Stimulated activated CD8-positive, alpha-beta memory T cell treated with anti-CD3 and anti-CD28 coated beads, Interleukin-7, amount 100 ng/mL, for 1 hour (primary cell): ENCODE measurements at places on chromosomes 6 and 20.

GRCh38 chr6:134585517-134585873 lies 267.6 kb upstream of the SGK1 start:
- no peak for DNase-seq

DNA sequence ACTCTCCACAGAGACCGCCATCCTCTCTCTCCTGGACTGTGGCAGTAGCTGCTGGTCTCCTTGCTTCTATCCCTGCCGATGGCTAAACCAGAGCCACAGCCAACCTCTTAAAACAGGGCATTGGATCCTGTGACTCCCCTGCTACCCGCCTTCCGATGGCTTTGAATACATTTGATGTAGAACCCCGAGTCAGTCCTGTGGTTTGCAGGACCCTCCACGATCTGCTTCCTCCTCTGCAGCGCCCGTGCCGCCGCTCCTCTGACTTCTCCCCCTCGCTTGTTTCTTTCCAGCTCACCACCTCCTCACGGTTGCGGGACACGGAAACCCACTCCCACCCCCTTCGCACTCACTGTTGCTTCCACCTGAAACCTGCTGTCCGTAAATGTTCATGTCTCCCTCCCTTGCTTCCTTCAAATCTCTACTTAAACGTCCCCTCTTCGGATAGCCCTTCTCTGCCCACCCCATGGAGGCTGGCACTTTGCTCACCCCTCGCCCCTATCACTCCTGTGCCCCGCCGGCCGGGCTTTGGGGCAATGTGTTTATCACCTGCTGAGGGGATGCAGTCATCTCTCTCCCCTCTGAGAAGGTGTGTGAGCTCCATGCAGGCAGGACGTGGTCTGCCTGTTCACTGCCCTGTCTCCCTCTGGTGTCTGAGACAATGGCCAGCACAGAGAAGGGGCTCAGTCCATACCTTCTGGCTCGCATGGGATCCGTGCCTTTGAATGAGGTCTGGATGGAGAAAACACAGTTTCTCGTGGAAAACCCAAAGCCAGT lies 67.8 kb downstream of the GFOD1 start:
- no peak for DNase-seq

- peak; percentile 14 for DNase-seq
Measured at GRCh38 chr6:79713701-79714322, 82.7 kb downstream of the SH3BGRL2 start.

- no peak for DNase-seq
Measured at GRCh38 chr20:37388831-37389230, 42.9 kb downstream of the SRC start.

- no peak for DNase-seq
Measured at GRCh38 chr6:165913676-165914570, 250.9 kb upstream of the PDE10A start.

- DNase-seq, result no peak
Measured at GRCh38 chr20:45578231-45578630, 853 bp downstream of the WFDC8 start.

DNA sequence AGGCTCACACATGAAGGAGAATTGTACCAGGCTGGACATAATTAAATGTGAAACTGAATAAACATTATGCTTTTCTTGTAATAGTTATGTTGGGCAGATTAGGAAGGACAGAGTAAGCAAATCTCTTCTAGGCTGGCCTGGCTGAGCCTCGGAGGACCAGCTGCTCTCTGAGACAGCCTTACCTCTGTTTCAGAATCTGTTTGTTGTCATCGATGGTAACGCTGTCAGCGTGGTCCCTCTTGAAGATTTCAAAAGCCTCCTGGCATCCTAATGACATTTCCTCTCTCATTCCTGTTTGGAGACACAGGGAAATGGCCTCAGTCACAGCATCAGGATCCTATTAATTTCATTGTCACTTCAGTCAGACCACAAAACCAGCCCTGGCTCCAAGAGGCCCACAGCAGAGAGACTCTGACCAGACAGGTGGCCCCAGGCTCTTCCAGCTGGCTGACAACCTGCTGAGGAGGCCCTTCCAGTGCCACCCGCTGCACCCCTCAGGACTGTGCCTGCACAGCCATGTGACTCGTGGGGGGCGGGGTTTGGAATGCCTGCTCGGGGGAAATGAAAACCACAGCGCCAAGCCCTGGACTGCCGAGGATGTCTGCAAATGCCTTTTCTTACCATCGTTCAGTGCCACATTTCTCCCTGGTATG lies 108.5 kb upstream of the KCNK16 start:
- no peak for DNase-seq

- DNase-seq, result no peak
Measured at GRCh38 chr6:55980627-55981211, 105.3 kb upstream of the BMP5 start.

DNA sequence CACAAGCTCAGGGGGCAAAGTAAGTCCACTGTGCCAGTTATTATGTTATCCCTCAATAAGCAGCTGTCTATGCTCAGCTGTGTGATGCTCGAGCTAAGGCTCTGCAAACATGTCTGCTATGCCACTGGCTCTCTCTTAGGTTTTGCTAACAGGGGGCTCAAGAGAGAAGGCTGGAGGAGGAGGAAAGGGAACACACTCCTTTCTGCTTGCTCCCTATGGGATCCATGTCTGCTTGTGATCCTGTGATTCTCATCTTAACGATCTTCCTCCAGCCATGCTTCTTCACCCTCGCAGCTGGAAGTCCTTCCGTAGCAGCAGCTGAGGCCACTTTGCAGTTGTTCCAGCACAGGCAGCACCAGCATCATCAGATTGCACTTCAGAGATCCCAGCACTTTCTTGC lies 37.0 kb upstream of the IGF2R start:
- DNase-seq, result no peak

DNA sequence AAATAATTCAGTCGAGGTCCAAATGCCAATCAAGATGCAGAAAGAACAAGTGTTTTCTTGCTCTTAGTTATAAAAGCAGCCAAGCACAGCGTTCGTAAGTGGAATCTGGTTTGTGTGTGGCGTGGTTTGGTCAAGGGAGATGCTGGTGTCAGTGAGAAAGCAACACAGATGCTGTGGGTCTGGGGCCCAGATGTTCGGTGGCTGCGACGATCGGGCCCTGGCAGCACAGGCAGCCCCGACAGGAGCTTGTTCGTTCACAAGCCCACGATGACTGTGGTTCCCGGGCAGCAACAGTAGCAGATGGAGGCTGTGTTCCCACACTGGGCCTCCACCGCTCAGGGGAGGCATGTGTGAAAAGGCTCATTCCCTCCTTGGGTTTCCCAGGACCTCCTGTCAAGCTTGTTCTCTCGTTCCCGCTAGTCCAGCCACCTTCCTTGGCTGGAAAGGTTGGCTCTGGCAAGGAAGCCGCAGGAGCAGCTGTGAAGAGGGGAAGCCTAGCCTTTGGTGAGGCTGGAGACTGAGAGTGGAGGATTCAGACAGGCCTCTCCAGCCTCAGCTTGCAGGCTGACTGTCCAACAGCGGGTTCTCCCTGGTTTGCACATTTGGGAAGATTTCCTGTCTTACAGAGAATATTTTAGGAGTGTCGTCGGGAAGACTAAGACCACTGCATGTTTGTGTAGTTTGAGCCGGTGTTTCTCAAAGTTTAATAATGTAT lies 304.7 kb downstream of the QKI start:
- DNase-seq, result no peak

DNA sequence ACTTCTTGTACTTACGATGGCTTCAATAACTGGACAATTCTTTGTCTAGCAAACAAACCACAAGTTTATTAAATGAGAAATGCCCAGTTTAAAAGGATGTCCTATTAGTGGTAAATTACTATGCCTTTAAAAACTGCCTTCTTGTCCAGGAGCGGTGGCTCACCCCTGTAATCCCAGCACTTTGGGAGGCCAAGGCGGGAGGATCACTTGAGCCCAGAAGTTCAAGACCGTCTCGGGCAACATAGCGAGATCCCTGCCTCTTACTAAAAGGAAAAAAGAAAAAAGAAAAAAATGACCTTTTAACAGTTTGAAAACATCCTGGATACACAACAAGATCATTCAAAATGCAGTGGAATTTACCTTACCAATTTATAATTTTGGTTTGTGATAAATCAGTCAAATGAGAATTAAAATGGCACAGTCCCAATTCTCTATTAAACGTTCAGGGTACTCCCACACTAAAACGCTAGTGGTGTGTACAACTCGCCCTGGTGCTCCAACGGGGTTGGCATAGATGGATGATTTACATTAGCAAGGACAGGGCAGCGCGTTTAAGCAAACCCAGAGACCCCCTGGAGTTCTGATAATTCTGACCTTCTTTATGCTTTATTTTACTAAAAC lies 2.3 kb downstream of the ZBTB2 start:
- no peak for DNase-seq

GRCh38 chr6:116564311-116564710 lies 7.0 kb upstream of the RWDD1 start:
- DNase-seq, result no peak

GRCh38 chr6:121823437-121823851 lies 388.0 kb downstream of the GJA1 start:
- DNase-seq, result no peak

DNA sequence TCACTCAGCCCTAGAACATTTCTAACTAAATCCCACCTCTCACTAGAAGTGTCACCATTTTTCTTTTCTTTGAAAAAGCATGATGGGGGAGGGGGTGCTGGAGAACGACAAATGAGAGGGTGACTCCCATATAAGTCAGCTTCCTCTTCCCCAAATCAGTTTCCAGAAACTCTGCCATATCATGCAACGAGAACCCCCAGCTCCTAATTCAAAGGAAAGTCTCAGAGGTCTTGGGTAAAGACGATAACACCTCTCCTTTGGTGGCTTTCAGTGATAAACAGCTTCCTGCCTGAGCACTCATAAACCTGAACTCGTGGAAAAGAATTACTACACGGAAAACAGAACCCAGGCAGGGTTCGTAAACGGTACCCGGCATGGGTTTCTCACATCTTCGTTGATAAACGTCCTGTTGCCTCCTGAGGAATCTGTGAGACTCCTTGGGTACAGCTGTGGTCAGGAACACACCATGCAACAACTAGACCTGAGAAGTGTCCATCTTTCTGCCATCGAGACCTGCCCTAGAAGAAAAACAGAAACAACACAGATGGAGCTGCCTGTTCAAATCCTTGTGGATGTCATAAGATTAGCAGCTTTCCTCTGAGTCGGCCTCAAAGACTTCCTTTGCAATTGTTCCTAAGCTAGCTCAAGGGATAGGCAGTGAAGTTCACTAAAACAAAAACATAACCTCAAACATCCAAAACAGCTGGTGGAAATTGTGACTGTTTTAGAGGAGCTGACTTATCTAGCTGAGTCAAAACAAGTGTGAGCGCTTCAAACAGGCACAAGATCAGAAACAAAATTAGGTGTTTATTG lies 185.8 kb upstream of the PRDM1 start:
- DNase-seq, result no peak

DNA sequence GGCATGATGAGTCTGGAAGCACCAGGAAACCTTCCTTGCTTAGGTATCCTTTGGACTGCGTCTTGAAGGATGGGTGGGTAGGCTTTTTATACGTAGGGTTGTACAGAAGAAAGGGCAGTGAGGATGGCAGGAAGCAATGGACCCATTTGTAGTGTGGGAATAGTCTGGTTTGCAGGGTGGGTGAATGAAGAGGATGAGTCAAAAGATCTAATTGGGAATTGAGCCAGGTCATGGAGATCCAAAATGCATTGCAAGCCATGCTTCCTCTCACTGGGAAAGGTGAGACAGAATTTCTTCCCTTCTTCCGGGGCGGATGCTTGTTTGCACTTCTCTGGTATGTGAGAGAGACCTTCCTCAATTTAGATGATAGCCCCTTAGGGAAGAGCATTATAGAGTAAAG lies 10.1 kb upstream of the BTBD3 start:
- no peak for DNase-seq

GRCh38 chr6:63267828-63268227 lies 52.0 kb downstream of the LGSN start:
- DNase-seq, result no peak

DNA sequence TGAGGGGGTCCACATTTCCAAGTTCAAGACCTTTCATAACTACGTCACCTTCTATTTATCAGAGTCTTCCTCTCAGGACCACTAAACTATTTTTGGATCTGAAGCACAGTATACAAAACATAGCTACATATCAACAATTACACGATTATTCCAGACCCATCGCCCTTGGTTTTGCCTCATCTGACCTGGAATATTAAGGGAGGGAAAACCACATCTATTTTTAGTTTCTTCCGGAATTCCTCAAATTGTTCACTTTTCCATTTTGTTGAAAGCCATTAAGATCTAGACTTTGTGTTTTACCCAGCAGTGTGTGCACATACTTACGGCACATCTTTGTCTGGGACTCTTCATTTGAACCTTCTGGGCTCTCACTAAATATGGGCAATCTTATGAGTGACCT lies 12.0 kb upstream of the ADGRF5 start:
- DNase-seq, result no peak

GRCh38 chr6:107864226-107865127 lies 40.4 kb upstream of the SCML4 start:
- DNase-seq, result no peak

GRCh38 chr6:170000071-170000843 lies 248.8 kb downstream of the ERMARD start:
- no peak for DNase-seq

DNA sequence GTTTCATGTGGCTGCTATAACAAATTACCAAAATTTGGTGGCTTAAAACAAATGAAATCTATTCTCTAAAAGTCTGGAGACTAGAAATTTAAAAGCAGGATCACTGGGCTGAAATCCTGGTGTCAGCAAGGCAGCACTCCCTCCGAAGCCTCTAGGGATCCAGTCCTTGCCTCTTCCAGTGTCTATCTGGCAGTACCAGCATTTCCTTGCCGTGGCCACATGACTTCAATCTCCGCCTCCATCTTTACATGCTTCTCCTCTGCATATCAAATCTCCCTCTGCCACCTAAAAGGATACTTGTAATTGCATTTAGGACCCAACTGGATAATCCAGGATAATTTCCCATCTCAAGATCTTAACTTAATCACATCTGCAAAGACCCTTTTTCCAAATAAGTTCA lies 30.2 kb downstream of the ARHGAP18 start:
- DNase-seq, result no peak

DNA sequence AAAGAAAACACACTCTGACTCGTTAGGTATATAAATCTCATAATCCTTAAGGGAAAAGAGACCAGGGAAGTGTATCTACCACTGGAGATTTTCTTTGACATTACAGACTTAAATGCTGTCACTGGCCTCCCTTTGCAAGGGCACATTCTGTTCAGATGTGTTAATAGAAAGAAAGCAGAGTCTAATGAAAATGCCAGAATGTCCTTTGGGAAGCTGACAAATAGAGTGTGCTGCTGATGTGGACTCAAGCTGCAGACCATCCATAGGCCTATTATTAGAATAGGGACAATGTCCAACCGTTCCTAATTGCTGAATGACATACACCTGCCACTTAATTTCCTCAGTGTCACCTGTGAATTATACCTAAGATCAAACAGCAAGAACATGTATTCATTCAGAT lies 41.2 kb downstream of the SLC35D3 start:
- DNase-seq, result no peak

- DNase-seq, result no peak
Measured at GRCh38 chr6:107392069-107392468, 67.3 kb downstream of the PDSS2 start.

GRCh38 chr20:62624719-62625453 lies 17.4 kb upstream of the SLCO4A1 start:
- no peak for DNase-seq

GRCh38 chr6:155219858-155220301 lies 43.9 kb upstream of the CLDN20 start:
- DNase-seq, result no peak

GRCh38 chr20:57703013-57703412 lies 6.8 kb downstream of the PMEPA1 start:
- DNase-seq, result no peak
